Muscle of arm (tissue), 14 donors: ENCODE measurements at places on chromosomes 11 and 22. TPM values are rescaled to one million over a fixed set of nuclear protein-coding genes. Genes with fewer than 3 reads are reported as not detected.

Gene CYTH4
- polyA plus RNA-seq, result 3.9 TPM

Gene GRIA4
- 7.3 TPM for polyA plus RNA-seq

Gene UVRAG
- 12.1 TPM for polyA plus RNA-seq

Gene LAYN
- polyA plus RNA-seq, result 6.0 TPM

Gene ALX4
- 2.9 TPM for polyA plus RNA-seq

Gene MMP27
- polyA plus RNA-seq, result 0.08 TPM

Gene EFCAB6
- polyA plus RNA-seq, result 1.1 TPM

Gene TUB
- polyA plus RNA-seq, result 10.4 TPM

Gene TRIM6
- 2.2 TPM for polyA plus RNA-seq

Gene RCOR2
- 10.8 TPM for polyA plus RNA-seq

Gene GP1BB
- polyA plus RNA-seq, result 5.0 TPM

Gene OR52E8
- not detected for polyA plus RNA-seq

Gene STK33
- 5.3 TPM for polyA plus RNA-seq

Gene CTSC
- polyA plus RNA-seq, result 37.1 TPM

Gene PPP6R2
- 33.4 TPM for polyA plus RNA-seq

Gene PATE2
- polyA plus RNA-seq, result not detected

Gene ARHGAP8
- polyA plus RNA-seq, result 1.2 TPM

Gene DCDC1
- polyA plus RNA-seq, result 0.97 TPM

Gene TMPRSS13
- not detected for polyA plus RNA-seq

Gene MPPED2
- 8.6 TPM for polyA plus RNA-seq

Gene OR51B5
- polyA plus RNA-seq, result 0.37 TPM

Gene TEX12
- not detected for polyA plus RNA-seq

Gene TMEM86A
- 2.9 TPM for polyA plus RNA-seq

Gene C11orf42
- 0.26 TPM for polyA plus RNA-seq

Gene ANGPTL5
- 1.1 TPM for polyA plus RNA-seq

Gene SCGB1D2
- polyA plus RNA-seq, result not detected

Gene SYNGR1
- 11.3 TPM for polyA plus RNA-seq

Gene CARD18
- not detected for polyA plus RNA-seq
